Endothelial cell of umbilical vein (primary cell): ENCODE measurements at places on chromosomes 7 and 10. TPM values are rescaled to one million over a fixed set of nuclear protein-coding genes. Genes with fewer than 3 reads are reported as not detected.

DNA sequence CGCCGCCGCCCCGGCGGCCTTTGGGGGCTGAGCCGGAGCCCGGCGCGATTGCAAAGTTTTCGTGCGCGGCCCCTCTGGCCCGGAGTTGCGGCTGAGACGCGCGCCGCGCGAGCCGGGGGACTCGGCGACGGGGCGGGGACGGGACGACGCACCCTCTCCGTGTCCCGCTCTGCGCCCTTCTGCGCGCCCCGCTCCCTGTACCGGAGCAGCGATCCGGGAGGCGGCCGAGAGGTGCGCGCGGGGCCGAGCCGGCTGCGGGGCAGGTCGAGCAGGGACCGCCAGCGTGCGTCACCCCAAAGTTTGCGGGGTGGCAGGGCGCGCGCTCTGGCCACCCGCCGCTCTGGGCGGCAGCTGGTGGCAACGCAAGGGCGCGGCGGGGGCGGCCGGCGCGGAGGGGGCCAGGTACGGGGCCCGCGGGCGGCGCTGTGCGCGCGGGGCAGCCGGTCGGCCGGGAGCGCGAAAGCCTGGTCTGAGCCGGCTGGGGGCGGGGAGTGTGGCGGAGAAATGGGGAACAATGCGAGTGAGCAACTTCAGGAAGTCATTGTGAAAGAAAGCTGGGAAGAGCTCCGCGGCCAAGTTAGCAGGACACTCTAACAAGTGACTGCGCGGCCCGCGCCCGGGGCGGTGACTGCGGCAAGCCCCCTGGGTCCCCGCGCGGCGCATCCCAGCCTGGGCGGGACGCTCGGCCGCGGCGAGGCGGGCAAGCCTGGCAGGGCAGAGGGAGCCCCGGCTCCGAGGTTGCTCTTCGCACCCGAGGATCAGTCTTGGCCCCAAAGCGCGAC is at the start of gene IKZF1:
Gene IKZF1, plus strand, starts transcription at position 588 of the 782 bp plus-strand sequence. CDS start 14,346 bp downstream, outside the sequence.
- no peak for DNase-seq

- DNase-seq, result no peak
Measured at GRCh38 chr10:111836064-111836463, 347.5 kb downstream of the GPAM start.

GRCh38 chr10:89183571-89183970 is 23.5 kb downstream of the CH25H start:
- DNase-seq, result no peak

DNA sequence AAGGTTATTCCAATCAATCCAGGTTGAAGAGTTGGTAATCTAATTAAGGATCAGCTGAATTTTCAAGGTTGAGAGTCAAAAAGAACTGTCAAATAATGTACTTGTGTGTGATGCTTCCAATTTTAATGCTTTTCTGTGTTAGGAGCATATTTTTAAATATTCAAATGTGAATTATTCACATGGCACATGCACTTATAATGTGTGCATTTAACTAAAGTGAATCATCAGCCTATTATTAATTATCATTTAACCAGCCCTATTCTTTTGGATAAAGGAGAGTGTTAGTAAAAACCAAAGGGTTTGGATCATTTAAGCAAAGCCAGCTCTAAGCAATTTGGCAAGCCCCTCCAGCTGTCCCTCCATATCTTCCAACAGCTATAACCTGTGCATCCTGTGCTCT is 11.2 kb downstream of the LGI1 start:
- no peak for DNase-seq

GRCh38 chr10:14008740-14009080 is 322.0 kb downstream of the FRMD4A start:
- no peak for DNase-seq

- DNase-seq, result no peak
Measured at GRCh38 chr10:112969542-112969941, 19.5 kb downstream of the TCF7L2 start.

DNA sequence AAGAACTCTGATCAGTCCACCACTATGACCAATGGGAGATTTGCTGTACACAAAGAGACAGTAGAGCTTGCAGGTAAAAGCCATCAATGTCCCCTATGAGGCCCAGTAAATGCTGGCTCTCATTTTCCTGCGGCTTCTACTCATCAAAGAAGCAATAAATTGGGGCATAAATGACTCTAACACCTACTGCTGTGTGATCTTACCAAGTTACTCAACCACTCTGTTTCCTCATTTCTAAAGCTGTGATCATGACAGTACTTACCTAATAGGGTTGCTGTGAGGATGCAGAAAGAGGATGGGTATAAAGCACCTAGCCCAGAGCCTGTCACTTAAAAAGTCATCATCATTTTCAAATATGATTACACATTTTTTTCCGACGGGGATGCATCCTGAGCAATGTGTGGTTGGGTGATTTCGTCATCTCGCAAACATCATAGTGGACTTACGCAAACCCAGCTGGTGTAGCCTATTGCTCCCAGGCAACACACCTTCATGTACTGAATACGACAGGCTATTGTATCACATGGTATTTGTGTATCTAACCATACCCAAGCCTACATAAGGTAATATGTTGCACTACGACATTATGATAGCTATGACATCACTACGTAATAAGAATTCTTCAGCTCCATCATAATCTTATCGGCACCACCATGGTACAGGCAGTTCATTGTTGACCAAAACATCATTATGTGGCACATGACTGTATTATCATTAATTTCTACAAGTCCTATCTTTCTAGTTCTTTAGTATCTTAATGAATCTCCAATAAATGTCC is 7.1 kb upstream of the MGMT start:
- DNase-seq, result no peak

- DNase-seq, result peak; percentile 3
Measured at GRCh38 chr10:62335326-62335725, 38.8 kb upstream of the ZNF365 start.

- no peak for DNase-seq
Measured at GRCh38 chr7:12571691-12572090, 1.2 kb downstream of the SCIN start.

- no peak for DNase-seq
Measured at GRCh38 chr10:110160522-110160921, 46.9 kb upstream of the MXI1 start.

DNA sequence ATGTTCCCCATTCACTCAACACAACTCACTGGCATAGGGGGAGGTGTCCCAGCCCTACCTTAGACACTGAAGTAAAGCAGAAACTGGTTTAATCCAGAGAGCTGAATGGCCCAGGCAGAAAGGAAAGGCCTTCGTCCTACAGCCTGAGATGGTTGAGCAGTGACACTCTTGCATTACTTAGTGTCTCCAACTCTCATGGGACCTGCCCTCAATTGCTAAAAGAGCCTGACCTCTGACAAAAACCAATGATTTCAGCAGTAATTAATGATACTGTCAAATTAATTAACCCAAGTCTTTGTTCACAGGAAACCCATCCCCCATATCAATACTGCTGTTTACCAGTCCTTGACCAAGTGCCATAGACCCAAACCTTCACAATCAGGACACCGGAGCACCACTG is 48.6 kb downstream of the ICA1 start:
- no peak for DNase-seq

FAM25A gene
- not detected in 2 replicates for polyA plus RNA-seq

DRGX gene
- polyA plus RNA-seq, result not detected in 2 replicates

PKD2L1 gene
- polyA plus RNA-seq, result not detected in 2 replicates
